ENCODE measurements at places on chromosomes 16 and 17. TPM values are rescaled to one million over a fixed set of nuclear protein-coding genes. Genes with fewer than 3 reads are reported as not detected.

Gene KCNJ16
- 0.31 TPM for total RNA-seq

Gene DBNDD1
- total RNA-seq: 8.1 TPM

Gene FN3KRP
- total RNA-seq: 30.0 TPM

Gene IRX3
- total RNA-seq: 42.0 TPM

Gene CTRB2
- total RNA-seq: not detected

Gene SLC6A4
- total RNA-seq: 51.1 TPM

Gene GPR179
- total RNA-seq: not detected

Gene ELMO3
- 21.2 TPM for total RNA-seq

Gene UTS2R
- not detected for total RNA-seq

Gene PDILT
- not detected for total RNA-seq

Gene HID1
- total RNA-seq: 32.1 TPM

Gene PLCG2
- 48.7 TPM for total RNA-seq

Gene SEZ6L2
- total RNA-seq: 30.2 TPM

Gene MGAT5B
- total RNA-seq: 1.2 TPM

Gene HNF1B
- 25.2 TPM for total RNA-seq

Gene CIITA
- total RNA-seq: 49.0 TPM

Gene SRSF1
- total RNA-seq: 137 TPM

Gene KCTD19
- 0.73 TPM for total RNA-seq

Gene TBC1D3C
- total RNA-seq: not detected

Gene EPX
- total RNA-seq: not detected

Gene OTOA
- total RNA-seq: 1.1 TPM

Gene EIF3CL
- total RNA-seq: 10.6 TPM

Gene GFER
- total RNA-seq: 25.8 TPM

Gene PRSS8
- total RNA-seq: 129 TPM

Gene TNK1
- total RNA-seq: 6.1 TPM

Gene HSPB9
- not detected for total RNA-seq

Gene KRTAP1-1
- not detected for total RNA-seq

Gene NGFR
- total RNA-seq: 3.8 TPM

Gene CDK5RAP3
- total RNA-seq: 144 TPM

Gene PPM1E
- total RNA-seq: 0.23 TPM

Gene STAT5B
- total RNA-seq: 70.9 TPM

Gene STH
- not detected for total RNA-seq

Gene TNS4
- 1.6 TPM for total RNA-seq

Gene PRSS33
- total RNA-seq: not detected

Gene CDH1
- 123 TPM for total RNA-seq

Gene CD300A
- 35.5 TPM for total RNA-seq

Gene TERB1
- not detected for total RNA-seq

Data from left lung (tissue), 14 donors.